CD4-positive, alpha-beta T cell treated with Interleukin-17A for 1 hour (primary cell): ENCODE measurements at places on chromosomes 5 and 9.

DNA sequence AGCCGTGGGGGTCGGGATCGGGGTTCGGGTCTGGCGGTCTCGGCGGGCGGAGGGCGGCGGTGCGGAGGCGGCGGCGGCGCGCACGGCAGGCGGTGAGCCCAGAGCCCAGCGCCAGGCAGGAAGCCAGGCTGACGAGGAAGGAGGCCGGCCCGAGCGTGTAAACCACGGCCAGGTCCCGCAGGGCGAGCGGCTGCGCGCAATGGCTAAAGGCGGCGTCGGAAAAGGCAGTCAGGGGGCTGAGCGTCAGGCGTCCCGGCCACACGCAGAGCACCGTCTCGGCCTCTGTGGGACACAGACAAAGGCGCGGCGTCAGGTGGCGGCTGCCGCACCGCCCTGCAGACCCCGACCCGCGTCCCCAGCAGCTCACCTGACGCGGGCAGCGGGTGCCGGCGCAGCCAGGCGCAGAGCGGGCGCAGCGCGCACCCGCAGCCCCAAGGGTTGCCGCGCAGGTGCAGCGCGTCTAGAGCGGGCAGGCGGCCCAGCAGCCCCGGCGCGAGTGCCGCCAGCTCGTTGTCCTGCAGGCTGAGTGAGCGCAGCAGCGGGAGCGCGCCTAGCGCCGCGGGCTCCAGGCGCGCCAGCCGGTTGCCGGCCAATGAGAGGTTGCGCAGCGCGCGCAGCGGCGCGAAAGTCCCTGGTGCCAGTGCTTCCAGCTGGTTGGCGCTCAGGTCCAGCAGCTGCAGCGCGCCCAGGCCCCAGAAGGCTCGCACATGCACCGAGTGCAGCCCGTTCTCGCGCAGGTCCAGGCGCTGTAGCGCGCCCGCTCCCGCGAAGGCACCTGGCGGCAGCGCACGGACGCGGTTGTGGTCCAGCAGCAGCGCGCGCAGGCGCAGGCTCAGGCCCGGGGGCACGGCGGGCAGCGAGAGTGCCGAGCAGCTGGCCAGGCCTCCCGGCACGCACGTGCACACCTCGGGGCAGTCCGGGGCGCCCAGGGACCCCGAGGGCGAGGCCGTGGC lies 671 bp downstream of the LRRC26 start:
- DNase-seq = no peak

- no peak for DNase-seq
Observed at GRCh38 chr9:98971915-98972223, 28.2 kb downstream of the COL15A1 start.

DNA sequence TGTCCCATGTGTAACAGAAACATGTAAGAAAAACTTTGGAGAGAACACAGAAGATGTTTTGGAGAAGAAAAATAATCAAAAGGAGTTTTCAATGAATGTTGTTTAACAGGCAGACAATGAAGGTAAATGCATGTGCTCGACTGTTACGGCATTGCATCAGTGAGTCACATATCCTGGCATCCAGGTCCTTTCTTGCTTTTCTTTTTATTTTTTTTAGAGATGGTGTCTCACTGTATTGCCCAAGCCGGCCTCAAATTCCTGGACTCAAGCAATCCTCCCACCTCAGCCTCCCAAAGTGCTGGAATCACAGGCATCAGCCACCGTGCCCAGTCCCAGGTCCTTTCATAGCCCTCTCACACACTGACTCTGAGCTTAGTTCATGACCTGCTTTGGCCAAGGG lies 181.8 kb downstream of the DTWD2 start:
- DNase-seq = no peak

GRCh38 chr9:133873461-133873891 lies 118.6 kb downstream of the VAV2 start:
- DNase-seq = no peak
